ENCODE measurements at places on chromosomes 3 and 15.

DNA sequence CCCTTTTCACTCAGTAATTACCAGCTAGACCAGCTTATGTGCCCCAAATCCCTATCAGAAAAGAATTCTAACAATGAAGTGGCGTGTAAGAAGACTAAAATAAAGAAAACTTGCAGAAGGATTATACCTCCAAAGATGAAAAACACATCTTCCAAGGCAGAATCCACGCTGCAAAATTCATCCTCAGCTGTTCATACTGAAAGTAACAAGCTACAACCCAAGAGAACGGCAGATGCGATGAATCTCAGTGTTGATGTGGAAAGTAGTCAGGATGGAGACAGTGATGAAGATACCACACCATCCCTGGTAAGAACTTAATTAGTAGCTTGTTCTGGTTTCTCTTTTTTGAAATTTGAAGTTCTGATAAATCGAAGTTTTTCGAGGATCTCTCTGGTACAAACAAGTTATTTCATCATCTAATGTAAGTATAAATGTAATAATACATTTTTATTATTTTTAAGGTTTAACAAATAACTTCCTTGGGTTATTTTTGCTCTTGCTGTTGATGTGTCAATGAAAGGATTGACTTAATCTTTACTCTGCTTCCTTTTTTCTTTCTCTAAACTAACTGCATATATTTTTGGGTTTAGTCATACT, 1.4 kb downstream of the WDR76 start:
- DNase-seq: no peak

GRCh38 chr3:54530091-54530490, 397.8 kb downstream of the LRTM1 start:
- no peak for DNase-seq

- no peak for DNase-seq
These were observed 71.5 kb downstream of the RAD18 start for GRCh38 chr3:8891774-8892173.

DNA sequence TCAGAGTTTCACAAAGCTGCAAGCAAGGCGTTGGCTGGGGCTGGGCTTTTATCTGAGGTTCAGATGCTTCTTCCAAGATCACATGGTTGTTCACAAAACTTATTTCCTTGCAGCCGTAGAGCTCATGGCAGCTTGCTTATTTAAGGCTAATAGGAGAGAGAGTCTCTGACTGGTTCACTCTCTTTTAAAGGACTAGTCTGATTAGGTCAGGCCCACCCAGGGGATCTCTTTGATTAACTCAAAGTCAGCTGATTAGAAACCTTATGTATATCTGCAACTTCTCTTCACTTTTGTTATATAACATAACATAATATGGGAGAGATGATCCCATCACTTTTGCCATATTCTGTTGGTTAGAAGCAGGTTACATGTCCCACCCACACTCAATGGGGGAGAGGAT, 99.9 kb upstream of the CCNL1 start:
- no peak for DNase-seq

GRCh38 chr15:48671103-48672022, 25.9 kb upstream of the FBN1 start:
- no peak for DNase-seq

DNA sequence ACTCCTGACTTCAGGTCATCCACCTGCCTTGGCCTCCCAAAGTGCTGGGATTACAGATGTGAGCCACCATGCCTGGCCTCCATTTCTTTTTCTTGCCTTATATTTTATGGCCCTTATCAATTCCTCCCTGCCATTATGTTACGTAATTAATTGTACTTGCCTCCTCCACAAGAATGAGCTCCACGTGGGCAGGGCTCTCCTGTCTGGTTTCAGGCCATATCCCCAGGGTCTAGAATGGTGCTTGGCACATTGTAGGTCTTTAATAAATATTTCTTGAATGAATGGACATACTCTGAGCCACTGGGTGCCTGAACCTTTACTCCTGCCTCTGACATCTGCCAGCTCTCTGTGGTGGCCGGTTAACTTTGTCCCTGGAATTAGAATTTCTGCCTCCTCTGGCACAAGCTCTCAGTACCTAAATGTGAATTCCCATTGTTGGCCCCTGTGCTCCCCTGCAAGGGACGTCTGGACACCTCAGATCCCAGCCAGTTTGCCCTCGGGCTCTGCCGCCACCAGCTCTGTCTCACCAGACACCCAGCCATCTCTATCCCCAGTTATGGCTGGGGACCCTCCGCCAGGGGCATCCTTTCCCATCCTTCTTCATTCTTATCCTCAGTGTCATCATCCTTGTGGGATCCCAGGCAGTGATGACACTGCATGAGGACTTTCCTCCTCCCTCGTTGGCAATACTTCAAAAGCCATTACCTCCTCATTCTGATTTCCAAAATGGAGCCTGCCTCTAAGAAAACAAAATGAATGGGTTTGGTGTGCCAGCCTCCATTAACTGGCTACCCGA, 165.6 kb upstream of the SMAD3 start:
- no peak for DNase-seq

GRCh38 chr3:107983247-107983646, 107.6 kb downstream of the CD47 start:
- no peak for DNase-seq

GRCh38 chr3:191330530-191331048, 263 bp upstream of the UTS2B start:
- DNase-seq: no peak

DNA sequence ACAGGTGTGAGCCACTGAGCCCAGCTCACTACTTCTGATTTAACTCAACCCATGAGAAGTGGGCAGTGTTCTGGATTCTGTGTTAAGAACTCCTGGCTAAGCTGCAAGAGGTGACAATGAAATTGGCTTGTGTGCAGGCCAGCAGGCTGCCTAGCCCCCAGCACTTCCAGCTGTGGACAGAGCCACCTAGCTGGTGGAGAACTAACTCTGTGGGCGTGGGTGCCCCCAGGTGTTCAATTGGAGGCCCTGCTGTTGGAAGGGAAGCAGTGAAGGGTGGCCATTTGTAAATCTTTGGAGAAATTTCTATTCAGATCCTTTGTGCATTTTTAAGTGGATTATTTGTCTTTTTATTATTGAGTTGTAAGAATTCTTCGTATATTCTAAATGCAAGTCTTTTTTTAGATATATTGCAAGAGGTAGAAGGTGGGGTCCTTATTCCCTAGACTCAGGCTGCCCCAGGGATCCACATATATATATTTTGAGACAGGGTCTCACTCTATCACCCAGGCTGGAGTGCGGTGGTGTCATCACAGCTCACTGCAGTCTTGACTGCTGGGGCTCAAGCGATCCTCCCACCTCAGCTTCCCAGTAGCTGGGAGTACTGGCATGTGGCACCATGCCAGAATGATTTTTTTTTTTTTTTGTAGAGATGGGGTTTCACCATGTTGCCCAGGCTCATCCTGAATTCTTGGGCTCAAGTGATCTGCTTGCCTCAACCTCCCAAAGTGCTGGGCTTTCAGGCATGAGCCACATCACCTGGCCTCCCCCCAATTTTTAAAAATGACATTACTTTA, 7.2 kb upstream of the SCAMP5 start:
- DNase-seq: peak; percentile 59

GRCh38 chr15:89888214-89888804, 5.5 kb downstream of the AP3S2 start:
- no peak for DNase-seq

- DNase-seq: no peak
These were observed 76.0 kb downstream of the PTPRG start for GRCh38 chr3:61637088-61638051.

DNA sequence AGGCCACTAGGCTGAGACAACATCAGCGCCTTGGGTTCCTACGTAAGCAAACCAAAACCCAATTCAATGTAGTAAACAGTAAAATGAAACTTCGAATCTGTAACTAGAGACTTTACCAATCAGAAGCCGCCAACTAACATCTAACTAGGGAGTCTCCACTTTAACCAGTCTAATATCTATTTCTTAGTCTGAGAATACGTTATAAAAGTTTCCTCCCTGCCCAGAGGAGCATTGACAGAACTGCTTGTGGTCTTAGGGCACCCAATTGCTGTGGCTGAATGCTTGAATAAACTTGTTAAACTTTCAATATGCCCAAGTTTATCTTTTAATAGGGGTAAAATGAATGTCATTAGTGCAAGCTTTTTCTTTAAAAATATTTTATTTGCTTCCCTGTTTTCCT, 4.3 kb downstream of the CP start:
- no peak for DNase-seq

- no peak for DNase-seq
These were observed 37.9 kb upstream of the TJP1 start for GRCh38 chr15:29859973-29860715.

DNA sequence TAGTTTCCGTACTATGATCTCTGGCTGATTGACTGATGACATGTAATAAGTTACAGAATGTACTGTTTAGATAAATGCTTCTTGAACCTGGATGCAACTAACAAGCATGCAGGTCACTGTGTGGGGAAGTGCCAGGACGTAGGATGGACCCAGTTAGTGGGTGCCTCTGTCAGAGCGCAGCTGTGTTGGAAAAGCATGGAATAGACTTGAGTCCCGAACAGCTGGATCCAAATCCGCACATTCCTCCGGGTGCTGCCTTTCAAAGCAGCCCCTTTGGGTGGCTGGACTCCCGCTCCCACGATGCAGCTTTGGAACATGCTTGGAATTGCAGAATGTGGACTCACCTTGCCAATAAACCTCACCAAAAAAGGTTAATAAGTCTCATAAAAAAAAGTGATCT, 35.5 kb upstream of the ALDH1A3 start:
- DNase-seq: no peak

DNA sequence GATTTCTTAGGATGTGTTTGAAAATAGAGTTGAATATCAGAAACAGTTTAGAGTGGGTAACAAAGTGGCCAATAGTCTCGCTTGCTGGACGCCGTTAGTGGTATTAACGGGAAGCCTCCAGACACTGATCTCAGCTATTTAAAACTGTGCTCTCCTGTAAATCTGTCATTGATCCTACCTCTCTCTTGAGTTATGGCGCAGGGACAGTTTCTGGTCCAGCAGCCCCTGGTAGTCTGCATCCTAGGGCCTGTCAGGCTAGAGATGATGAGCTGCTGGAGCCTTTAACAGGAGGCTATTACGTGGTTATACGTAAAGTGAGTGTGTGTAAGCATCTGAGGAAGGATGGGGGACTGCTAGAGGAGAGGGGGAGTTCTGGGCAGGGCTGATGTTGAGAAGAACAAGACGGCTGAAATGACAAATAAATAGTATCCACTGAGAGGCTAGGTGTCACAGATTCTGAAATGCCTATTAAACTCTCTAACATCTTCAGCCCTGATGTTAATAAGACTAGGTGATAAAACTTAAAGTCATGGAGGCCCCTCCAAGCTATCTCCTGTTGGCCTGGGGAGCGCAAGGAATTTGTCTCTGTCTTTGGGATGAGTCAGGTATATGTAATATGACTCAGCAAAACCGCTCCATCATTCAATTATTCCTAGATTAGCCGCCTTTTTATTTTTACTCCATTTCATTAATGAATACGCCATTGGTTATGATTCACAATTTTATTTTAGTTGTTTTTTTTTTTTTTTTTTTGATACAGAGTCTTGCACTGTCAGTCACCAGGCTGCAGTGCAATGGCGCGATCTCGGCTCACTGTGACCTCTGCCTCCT, 155.7 kb downstream of the GREM1 start:
- no peak for DNase-seq

- DNase-seq: no peak
These were observed 1.1 kb downstream of the KCNH8 start for GRCh38 chr3:19149368-19149767.

DNA sequence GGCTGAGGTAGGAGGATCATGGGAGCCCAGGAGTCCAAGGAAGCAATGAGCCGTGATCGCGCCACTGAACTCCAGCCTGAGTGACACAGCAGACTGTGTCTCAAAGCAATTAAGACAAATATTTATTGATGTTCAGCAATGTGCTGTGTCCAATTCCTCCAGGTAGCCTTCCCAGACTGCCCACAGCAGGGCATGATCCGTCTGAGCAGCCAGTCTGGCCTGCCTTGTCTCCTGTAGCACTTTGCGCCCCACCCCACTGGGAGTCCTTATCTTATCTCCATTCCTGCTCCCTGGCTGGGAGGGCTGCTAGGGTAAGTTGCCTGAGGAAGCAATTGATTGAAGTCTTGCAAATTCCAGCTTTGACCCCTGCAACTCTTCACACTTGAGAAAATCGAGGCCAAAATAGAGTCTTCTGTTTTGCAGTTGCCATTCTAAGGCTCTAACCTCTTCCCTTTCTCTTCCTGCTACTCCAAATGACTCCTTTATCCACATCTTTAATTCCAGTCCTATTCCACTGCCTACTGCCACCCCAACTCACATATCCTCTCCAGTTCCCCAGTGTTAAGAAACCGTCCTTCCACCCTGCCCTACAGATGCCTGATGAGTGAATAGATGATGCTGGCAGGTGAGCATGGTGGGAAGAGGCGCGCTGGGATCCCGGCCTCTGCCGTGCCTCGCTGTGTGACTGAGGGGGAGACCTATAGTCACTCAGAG, 26.9 kb upstream of the LCTL start:
- no peak for DNase-seq

DNA sequence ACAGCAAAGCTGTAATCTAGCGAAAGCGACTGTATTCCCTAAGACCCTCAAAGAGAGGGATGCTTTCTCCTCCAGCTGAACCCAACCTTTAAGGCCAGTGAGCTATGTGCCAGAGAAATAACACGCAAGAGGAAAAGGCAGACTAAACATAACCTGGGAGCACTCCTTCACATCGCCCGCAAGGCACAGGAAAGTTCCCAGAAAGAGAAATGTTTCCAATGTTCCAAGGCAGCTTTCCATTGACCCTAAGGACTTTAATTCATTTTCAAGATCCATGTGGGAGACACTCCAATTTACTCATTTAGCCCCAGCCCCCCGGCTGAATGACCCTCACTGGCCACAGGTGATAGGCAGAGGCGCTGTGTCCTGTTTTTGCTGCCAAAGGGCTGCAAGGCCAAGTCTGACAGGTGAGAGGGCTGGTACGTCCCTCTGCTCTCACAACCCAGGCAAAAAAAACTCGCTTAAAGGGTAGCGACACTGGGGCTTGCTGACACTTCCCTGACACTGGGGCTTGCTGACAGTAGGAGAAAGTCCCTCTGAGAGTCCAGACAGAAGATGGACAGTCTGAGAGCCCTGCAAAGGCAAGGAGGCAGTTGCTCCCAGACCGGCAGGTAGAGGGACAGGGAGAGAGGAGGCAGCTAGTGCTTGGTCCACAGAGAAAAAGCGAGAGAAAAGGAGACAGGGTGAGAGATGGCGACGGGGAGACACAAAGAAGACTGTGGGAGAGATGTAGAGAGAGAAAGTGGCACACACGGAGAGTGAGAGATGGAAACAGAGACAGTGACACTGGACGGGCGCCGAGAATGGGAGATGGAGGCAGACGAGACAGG, 702 bp downstream of the ARHGEF3 start:
- peak; percentile 69 for DNase-seq

GRCh38 chr15:77515613-77516012, 94.9 kb downstream of the HMG20A start:
- no peak for DNase-seq

DNA sequence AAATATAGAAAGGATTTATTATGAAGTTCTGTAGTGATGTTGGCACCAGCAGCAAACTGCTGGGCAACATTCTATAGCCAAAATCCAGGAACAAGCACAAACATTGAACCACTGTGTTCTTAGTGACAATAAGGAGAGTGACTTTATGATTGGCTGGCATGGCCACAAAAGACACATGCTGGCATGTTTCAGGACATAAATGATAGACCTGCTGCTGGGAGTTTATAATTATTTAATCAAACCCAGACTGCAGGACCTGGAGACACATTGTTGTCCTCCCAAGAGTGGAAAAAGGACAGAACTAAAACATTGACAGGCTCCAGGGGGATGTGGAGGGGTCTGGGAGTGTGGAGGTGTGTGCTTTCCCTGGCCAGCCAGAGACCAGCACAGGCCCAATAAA, 255.3 kb upstream of the LRTM1 start:
- DNase-seq: no peak

- DNase-seq: no peak
These were observed 75.0 kb downstream of the GABRB3 start for GRCh38 chr15:26697913-26698312.

Measured in activated T-cell treated with anti-CD3 and anti-CD28 coated beads, Interleukin-2, amount 50 U/mL, for 48 hours (primary cell).